ENCODE measurements at places on chromosomes 13 and 19. TPM values are rescaled to one million over a fixed set of nuclear protein-coding genes. Genes with fewer than 3 reads are reported as not detected.

TYK2 gene
- 77.2 TPM for total RNA-seq

PLVAP gene
- total RNA-seq, result not detected

LRRC25 gene
- total RNA-seq, result not detected

SLC15A1 gene
- total RNA-seq, result not detected

KRTDAP gene
- not detected for total RNA-seq

ASPDH gene
- not detected for total RNA-seq

LRRC8E gene
- total RNA-seq, result 13.8 TPM

SRRM5 gene
- not detected for total RNA-seq

POSTN gene
- total RNA-seq, result 26.4 TPM

SHANK1 gene
- total RNA-seq, result 14.0 TPM

PGLYRP1 gene
- total RNA-seq, result not detected

INSR gene
- total RNA-seq, result 36.7 TPM

DIS3 gene
- total RNA-seq, result 38.5 TPM

CYP4F2 gene
- total RNA-seq, result not detected

BORCS8 gene
- 15.9 TPM for total RNA-seq

Measured in hair follicle dermal papilla cell (primary cell).